BE2C (cell line): ENCODE measurements at places on chromosomes 2 and 18.

- no peak for DNase-seq
These were observed 97.0 kb downstream of the FHOD3 start for GRCh38 chr18:36394486-36394885.

- DNase-seq = no peak
These were observed 14.0 kb downstream of the USP14 start for GRCh38 chr18:172361-172760.

- no peak for DNase-seq
These were observed 92.1 kb downstream of the RPRM start for GRCh38 chr2:153386481-153386897.

GRCh38 chr18:7062811-7063210 is 54.8 kb downstream of the LAMA1 start:
- no peak for DNase-seq
